ENCODE measurements at places on chromosomes 12 and 14. TPM values are rescaled to one million over a fixed set of nuclear protein-coding genes. Genes with fewer than 3 reads are reported as not detected.

DNA sequence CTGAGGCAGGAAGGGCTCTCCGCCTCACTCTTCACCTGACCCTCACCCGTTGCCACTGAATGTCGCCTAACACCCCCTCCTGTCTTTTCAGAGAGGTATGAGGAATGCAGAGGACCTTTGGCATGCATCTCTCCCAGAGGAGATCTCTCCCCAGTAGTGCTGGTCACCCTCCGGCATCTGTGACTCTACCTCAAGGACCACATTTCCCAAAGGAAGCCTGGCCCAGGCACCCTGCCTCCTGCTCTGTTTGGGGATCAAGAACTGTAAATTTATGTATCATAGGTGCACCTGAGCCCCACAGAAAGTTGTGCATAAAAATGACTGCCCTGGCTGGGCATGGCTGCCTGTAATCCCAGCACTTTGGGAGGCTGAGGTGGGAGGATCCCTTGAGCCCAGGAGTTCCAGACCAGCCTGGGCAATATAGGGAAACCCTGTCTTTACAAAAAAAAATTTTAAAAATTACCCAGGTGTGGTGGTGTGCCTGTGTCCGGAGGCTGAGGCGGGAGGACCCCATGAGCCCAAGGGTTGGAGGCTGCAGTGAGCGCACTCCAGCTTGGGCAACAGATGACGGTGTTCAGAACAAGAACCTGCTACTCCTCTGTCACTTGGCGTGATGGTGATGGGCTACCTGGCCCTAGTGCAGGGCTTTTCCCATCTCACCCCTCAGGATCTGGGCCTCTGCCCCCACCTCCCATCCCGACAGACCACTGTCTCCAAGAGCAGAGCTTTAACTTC lies 13.7 kb downstream of the TNFRSF1A start:
- H3K27ac ChIP-seq = peak overlapping the region; percentile 99
- H3K4me3 ChIP-seq = no peak overlapping the region
- peaks cover 68% of the 10 kb centered on the region for H3K36me3 ChIP-seq
- no peaks in the 10 kb centered on the region for H3K27me3 ChIP-seq
- no peak for DNase-seq

GRCh38 chr12:11228296-11228879 lies 41.1 kb downstream of the PRB3 start:
- no peak overlapping the region for H3K27ac ChIP-seq
- H3K4me1 ChIP-seq = no peaks in the 10 kb centered on the region
- H3K4me3 ChIP-seq = no peak overlapping the region
- H3K27me3 ChIP-seq = no peaks in the 10 kb centered on the region
- no peaks in the 10 kb centered on the region for H3K36me3 ChIP-seq
- peak; percentile 75 for DNase-seq

DNA sequence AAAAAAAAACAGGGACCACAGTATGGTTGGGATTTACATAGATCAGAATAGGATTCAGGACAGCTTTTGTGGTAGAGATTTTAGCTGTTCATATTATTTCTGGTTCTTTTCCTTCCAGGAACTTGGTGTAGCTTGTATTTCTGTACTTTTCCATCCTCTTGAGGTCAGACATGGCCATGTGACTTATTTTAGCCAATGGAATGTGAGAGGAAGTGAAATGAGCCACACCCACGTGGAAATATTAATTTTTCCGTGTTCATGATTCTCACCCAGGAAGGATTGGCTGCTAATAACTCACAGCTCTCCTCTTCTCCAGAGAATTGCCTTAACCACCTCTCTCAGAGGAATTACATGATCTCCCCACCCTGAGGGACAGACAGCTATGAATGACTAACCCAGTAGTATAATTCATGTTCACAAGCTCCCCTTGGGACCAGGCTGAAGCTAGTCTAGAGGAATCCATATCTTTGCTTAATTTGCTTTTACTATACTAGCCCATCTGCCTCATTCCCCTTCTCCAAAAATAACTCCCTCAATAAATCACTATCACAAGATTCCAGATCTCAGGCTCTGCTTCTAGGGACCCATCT lies 340.4 kb downstream of the NUAK1 start:
- no peak for DNase-seq
- H3K36me3 ChIP-seq = no peaks in the 10 kb centered on the region
- H3K27ac ChIP-seq = no peak overlapping the region
- H3K4me1 ChIP-seq = no peaks in the 10 kb centered on the region

GRCh38 chr14:68449561-68450181 lies 343.2 kb downstream of the ZFP36L1 start:
- no peak for DNase-seq
- no peaks in the 10 kb centered on the region for H3K36me3 ChIP-seq
- peaks cover 3% of the 10 kb centered on the region for H3K4me1 ChIP-seq
- no peaks in the 10 kb centered on the region for H3K27me3 ChIP-seq

- no peaks in the 10 kb centered on the region for H3K27me3 ChIP-seq
- H3K4me1 ChIP-seq = no peaks in the 10 kb centered on the region
- no peaks in the 10 kb centered on the region for H3K36me3 ChIP-seq
- no peak for DNase-seq
Observed at GRCh38 chr12:41511247-41511646, 323.1 kb downstream of the PDZRN4 start.

GRCh38 chr14:37197421-37198272 lies at the start of gene MIPOL1:
Gene MIPOL1, plus strand, starts transcription at chr14:37197937. Its CDS starts 49,952 bp downstream, at chr14:37247889.
- H3K36me3 ChIP-seq = no peaks in the 10 kb centered on the region
- H3K4me3 ChIP-seq = peak within 1 kb of the TSS; percentile 56
- no peaks in the 10 kb centered on the region for H3K27me3 ChIP-seq
- H3K4me1 ChIP-seq = peaks cover 46% of the 10 kb centered on the region

GRCh38 chr12:27552886-27553560 lies 29.0 kb downstream of the PPFIBP1 start:
- H3K27me3 ChIP-seq = no peaks in the 10 kb centered on the region
- DNase-seq = no peak
- no peaks in the 10 kb centered on the region for H3K36me3 ChIP-seq
- H3K4me1 ChIP-seq = peaks cover 57% of the 10 kb centered on the region
- no peak overlapping the region for H3K4me3 ChIP-seq

GRCh38 chr14:95287176-95287754 lies 32.4 kb downstream of the CLMN start:
- no peak overlapping the region for H3K4me3 ChIP-seq
- no peak overlapping the region for H3K27ac ChIP-seq
- H3K36me3 ChIP-seq = no peaks in the 10 kb centered on the region
- no peak for DNase-seq
- H3K4me1 ChIP-seq = peaks cover 26% of the 10 kb centered on the region
- H3K27me3 ChIP-seq = no peaks in the 10 kb centered on the region

DNA sequence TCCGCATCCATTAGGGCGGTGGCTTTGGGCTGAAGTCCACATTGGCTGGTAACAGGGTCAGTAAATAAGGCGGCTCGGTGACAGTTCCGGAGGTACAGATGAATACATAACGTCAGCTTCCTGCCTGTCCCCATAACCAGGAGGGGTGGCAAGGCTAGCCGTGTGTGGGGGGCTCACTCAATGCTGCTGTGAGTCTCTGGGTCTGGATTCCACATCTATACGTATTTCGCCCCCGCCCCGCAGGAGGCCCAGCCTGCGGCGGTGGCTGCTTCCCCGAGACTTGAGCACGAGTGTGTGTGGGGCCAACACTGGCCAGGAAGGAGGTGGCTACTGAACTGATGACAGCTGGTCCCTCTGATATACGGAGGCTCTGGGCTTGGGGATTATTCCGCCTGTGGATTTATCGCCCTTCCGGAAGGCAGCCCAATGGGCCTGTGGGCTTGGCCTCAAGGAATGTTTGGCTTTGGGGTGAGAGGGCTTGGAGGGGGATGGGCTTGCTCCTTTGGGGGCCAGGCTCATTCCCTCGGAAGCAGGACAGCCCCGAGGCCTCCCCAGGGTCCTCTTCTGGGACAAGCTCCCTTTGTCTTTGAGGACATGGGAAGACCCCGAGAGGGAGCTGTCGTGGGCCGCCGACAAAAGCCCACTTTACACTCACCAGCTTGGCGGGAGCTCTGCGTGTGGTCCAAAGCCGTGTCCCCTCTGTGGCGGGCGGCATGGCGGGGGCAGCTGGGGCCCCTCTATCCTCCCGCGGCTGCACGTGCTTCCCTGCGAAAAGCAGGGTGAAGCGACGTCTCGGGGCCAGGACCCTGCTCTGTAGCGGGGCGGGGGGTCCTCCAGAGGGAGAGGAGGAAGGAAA lies 82.1 kb downstream of the KIF26A start:
- H3K4me1 ChIP-seq = peaks cover 20% of the 10 kb centered on the region
- no peaks in the 10 kb centered on the region for H3K27me3 ChIP-seq
- no peak overlapping the region for H3K27ac ChIP-seq
- H3K36me3 ChIP-seq = no peaks in the 10 kb centered on the region
- no peak for DNase-seq

DNA sequence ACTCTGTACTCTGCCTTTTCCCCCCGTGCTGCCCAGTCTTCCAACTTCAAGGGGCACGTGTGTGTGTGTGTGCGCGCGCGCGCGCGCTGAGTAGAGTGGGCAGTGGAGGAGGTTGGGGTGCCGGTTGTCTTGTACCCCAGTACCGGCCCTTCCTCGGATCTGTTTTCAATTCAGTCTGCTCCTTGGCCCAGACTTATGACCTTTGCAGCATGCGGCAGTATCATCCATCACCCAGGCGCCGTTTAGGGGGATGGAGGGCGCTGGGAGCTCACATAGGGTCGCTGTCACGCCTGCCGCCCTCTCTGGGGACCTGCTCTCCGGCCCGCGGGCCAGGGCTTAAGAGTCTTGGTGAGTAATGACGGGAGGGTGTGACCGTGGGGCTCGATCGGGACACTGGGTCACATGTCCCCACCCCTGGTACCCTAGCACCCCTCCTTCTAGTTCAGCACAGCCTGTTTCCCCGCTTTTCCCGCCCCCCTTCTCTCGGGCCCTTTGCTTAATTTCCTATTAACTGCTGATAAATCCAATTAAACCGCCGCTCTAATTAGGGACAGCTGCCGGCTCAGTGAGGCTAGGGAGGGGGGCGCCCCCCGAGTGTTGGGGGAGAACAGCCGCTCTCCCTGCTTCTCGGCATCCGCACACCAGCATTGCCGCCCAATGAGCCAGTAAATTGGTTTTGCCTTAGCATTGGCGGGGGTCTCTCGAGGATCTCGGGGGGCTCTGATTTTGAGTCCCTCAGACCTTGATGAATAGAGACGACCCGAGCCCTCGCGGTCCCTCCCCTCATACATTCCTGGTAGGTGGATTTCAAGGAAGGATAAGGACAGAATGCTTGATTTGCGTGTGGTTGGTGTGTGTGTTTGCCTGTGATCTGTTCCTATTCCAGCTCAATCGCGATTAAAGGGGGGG lies 9.3 kb downstream of the STAC3 start:
- peaks cover 77% of the 10 kb centered on the region for H3K4me1 ChIP-seq
- no peaks in the 10 kb centered on the region for H3K36me3 ChIP-seq
- no peak overlapping the region for H3K4me3 ChIP-seq
- no peak overlapping the region for H3K27ac ChIP-seq
- H3K27me3 ChIP-seq = peaks cover 66% of the 10 kb centered on the region

DNA sequence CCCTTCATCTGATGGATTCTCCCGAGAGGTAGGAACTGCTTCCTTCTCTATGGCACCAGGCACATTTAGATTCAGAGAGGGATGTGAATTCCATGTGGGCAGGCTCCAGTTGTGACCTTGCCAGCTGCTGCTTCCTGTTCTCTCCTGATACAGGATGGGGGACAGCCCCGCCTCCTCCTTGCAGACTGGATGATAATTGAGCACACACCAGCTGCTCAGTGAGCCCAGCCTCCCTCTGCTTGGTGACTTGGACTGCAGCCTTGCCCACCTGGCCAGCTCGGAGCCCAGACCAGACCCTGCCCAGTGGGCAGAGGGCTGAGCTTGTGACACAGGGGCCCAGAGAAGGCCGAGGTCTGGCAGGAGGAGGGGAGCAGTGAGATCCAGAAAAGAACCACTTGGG lies 90.2 kb downstream of the CALM1 start:
- H3K36me3 ChIP-seq = no peaks in the 10 kb centered on the region
- H3K27me3 ChIP-seq = no peaks in the 10 kb centered on the region
- H3K4me3 ChIP-seq = no peak overlapping the region
- H3K4me1 ChIP-seq = peaks cover 21% of the 10 kb centered on the region
- peak; percentile 77 for DNase-seq

DNA sequence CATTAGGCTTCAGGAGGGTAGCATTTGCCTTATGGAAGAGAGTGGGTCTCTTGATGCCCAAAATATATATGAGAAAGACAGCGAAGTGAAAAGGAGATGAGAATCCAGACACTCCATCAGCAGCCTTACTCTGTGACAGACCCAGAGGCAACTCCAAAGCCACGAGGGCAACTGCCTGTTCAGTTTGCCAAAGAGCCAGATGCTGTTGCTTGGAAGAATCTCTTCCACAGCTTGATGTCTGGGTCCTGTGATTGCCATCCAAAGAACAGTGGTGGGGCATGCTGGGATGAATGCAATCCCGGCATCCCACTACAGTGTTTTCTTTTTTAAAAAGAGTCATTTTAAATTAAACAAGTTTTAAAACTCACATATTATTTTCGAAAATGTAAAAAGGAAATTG lies 10.9 kb upstream of the OTX2 start:
- DNase-seq = no peak
- H3K4me3 ChIP-seq = no peak overlapping the region
- no peaks in the 10 kb centered on the region for H3K4me1 ChIP-seq
- no peaks in the 10 kb centered on the region for H3K36me3 ChIP-seq

DNA sequence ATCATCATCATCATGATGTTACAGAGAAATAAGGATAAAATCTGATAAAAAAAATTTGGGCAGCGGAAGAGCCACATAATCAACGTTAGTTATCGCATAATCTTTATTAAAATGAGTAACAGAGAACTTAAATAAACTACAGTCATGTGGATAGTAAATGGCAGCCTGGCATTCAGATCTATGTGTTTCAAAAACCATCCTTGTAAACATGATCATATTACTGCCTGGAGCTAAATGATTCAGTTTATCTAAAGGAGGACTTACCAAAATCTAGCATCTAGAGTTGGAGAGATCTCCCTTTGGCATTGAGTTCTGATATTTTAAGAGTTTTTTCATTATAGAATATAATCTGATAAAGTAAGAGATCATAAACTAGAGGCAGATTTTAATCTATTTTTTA lies 200.1 kb upstream of the MGAT4C start:
- H3K36me3 ChIP-seq = no peaks in the 10 kb centered on the region
- no peak overlapping the region for H3K4me3 ChIP-seq
- no peak overlapping the region for H3K27ac ChIP-seq
- no peaks in the 10 kb centered on the region for H3K4me1 ChIP-seq
- DNase-seq = no peak

- H3K4me3 ChIP-seq = no peak overlapping the region
- peaks cover 9% of the 10 kb centered on the region for H3K4me1 ChIP-seq
- H3K27me3 ChIP-seq = no peaks in the 10 kb centered on the region
- H3K36me3 ChIP-seq = no peaks in the 10 kb centered on the region
- no peak overlapping the region for H3K27ac ChIP-seq
Observed at GRCh38 chr12:109624467-109624866, 50.9 kb downstream of the MVK start.

- no peaks in the 10 kb centered on the region for H3K27me3 ChIP-seq
- no peak overlapping the region for H3K4me3 ChIP-seq
- H3K4me1 ChIP-seq = no peaks in the 10 kb centered on the region
- no peaks in the 10 kb centered on the region for H3K36me3 ChIP-seq
- no peak overlapping the region for H3K27ac ChIP-seq
Observed at GRCh38 chr14:95948558-95948981, 71.9 kb downstream of the TUNAR start.

GRCh38 chr14:63287666-63288483 lies 30.9 kb downstream of the GPHB5 start:
- H3K27ac ChIP-seq = no peak overlapping the region
- peaks cover 17% of the 10 kb centered on the region for H3K36me3 ChIP-seq
- no peak overlapping the region for H3K4me3 ChIP-seq
- peaks cover 23% of the 10 kb centered on the region for H3K4me1 ChIP-seq
- no peaks in the 10 kb centered on the region for H3K27me3 ChIP-seq
- DNase-seq = no peak

DLK1 gene
- total RNA-seq = not detected

TGFB3 gene
- not detected for total RNA-seq

KRT72 gene
- total RNA-seq = not detected

COCH gene
- 2.6 TPM for total RNA-seq

FGF23 gene
- total RNA-seq = not detected

ACTR6 gene
- total RNA-seq = 8.4 TPM

LYZ gene
- 511 TPM for total RNA-seq

SLC35F4 gene
- not detected for total RNA-seq

TSPAN11 gene
- under 0.01 TPM for total RNA-seq

All from stomach (tissue), 19 donors.